GM23248 (cell line): ENCODE measurements at places on chromosomes 2 and 18.
A peak's percentile ranks its signal among the peaks of the same experiment; 100 is the strongest.

- H3K36me3 ChIP-seq = no peaks in the 10 kb centered on the region
- H3K4me1 ChIP-seq = no peaks in the 10 kb centered on the region
These were observed 19.2 kb downstream of the TMEM185B start for GRCh38 chr2:120204022-120204405.

- H3K27ac ChIP-seq = no peak overlapping the region
- DNase-seq = no peak
These were observed 152.8 kb downstream of the SMAD2 start for GRCh38 chr18:47777626-47778025.

GRCh38 chr2:182283512-182283911 lies 143.3 kb downstream of the PDE1A start:
- no peaks in the 10 kb centered on the region; the same call in 1 of the 2 replicates for H3K4me1 ChIP-seq
- H3K27me3 ChIP-seq = no peaks in the 10 kb centered on the region
- no peak overlapping the region for H3K27ac ChIP-seq
- H3K4me3 ChIP-seq = no peak overlapping the region

GRCh38 chr2:25168256-25169072 lies at the start of gene POMC:
TSS of gene POMC (minus strand) at chr2:25168580. CDS start at chr2:25164772, 3,808 bp downstream.
- H3K4me1 ChIP-seq = no peaks in the 10 kb centered on the region
- H3K36me3 ChIP-seq = no peaks in the 10 kb centered on the region
- DNase-seq = peak; percentile 69
- no peak within 1 kb of the TSS for H3K27ac ChIP-seq

- no peak overlapping the region for H3K27ac ChIP-seq
- no peak for DNase-seq
- H3K4me1 ChIP-seq = peaks cover 17% of the 10 kb centered on the region
These were observed 31.4 kb upstream of the KCMF1 start for GRCh38 chr2:84939426-84940087.

GRCh38 chr2:101912545-101912944 lies 79.2 kb upstream of the IL1R2 start:
- no peak overlapping the region for H3K4me3 ChIP-seq
- no peaks in the 10 kb centered on the region for H3K36me3 ChIP-seq
- H3K27ac ChIP-seq = no peak overlapping the region
- H3K4me1 ChIP-seq = no peaks in the 10 kb centered on the region

GRCh38 chr2:120780402-120780801 lies 44.7 kb downstream of the GLI2 start:
- H3K4me3 ChIP-seq = no peak overlapping the region
- H3K27ac ChIP-seq = no peak overlapping the region
- DNase-seq = no peak
- H3K36me3 ChIP-seq = no peaks in the 10 kb centered on the region
- H3K27me3 ChIP-seq = no peaks in the 10 kb centered on the region

GRCh38 chr2:128631698-128632500 lies 313.2 kb upstream of the HS6ST1 start:
- H3K36me3 ChIP-seq = no peaks in the 10 kb centered on the region
- H3K27ac ChIP-seq = no peak overlapping the region
- H3K4me3 ChIP-seq = no peak overlapping the region

GRCh38 chr2:65351948-65352595 lies 80.3 kb downstream of the SPRED2 start:
- no peak overlapping the region for H3K4me3 ChIP-seq
- no peaks in the 10 kb centered on the region for H3K36me3 ChIP-seq
- no peak overlapping the region for H3K27ac ChIP-seq
- H3K27me3 ChIP-seq = no peaks in the 10 kb centered on the region
- DNase-seq = no peak
- H3K4me1 ChIP-seq = peaks cover 40% of the 10 kb centered on the region

DNA sequence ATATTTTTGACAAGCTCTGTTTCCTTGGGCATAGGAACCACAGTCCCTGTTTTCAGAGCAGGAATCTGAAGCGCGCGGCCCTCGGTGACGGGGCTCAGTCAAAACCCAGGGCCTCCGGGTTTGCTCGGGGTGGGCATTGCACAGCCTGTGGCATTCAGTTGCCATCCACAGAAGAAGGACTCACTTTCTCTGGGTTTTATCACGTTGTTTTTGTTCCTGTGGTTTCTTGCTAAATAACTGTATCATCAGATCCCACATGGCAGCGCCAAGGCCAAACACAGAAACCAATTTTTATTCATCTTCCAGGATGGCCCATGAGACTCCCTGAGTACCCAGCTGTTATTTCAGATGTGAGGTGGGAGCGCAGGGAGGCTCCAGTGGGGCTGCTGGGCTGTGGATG lies 35.6 kb downstream of the SGPP2 start:
- H3K27me3 ChIP-seq = peaks cover 6% of the 10 kb centered on the region; the same call in 1 of the 2 replicates
- no peak for DNase-seq
- no peaks in the 10 kb centered on the region for H3K36me3 ChIP-seq
- H3K4me3 ChIP-seq = no peak overlapping the region
- H3K27ac ChIP-seq = no peak overlapping the region

GRCh38 chr18:80088823-80089222 lies 20.2 kb upstream of the ADNP2 start:
- no peaks in the 10 kb centered on the region for H3K27me3 ChIP-seq
- no peaks in the 10 kb centered on the region for H3K4me1 ChIP-seq
- no peaks in the 10 kb centered on the region; the same call in 1 of the 2 replicates for H3K36me3 ChIP-seq
- H3K4me3 ChIP-seq = no peak overlapping the region
- DNase-seq = no peak
- H3K27ac ChIP-seq = no peak overlapping the region

GRCh38 chr2:241689306-241689705 lies 2.7 kb upstream of the DTYMK start:
- no peak overlapping the region for H3K4me3 ChIP-seq
- no peaks in the 10 kb centered on the region for H3K27me3 ChIP-seq
- no peak overlapping the region for H3K27ac ChIP-seq
- H3K4me1 ChIP-seq = peaks cover 30% of the 10 kb centered on the region
- no peak for DNase-seq
- peaks cover 1% of the 10 kb centered on the region for H3K36me3 ChIP-seq

DNA sequence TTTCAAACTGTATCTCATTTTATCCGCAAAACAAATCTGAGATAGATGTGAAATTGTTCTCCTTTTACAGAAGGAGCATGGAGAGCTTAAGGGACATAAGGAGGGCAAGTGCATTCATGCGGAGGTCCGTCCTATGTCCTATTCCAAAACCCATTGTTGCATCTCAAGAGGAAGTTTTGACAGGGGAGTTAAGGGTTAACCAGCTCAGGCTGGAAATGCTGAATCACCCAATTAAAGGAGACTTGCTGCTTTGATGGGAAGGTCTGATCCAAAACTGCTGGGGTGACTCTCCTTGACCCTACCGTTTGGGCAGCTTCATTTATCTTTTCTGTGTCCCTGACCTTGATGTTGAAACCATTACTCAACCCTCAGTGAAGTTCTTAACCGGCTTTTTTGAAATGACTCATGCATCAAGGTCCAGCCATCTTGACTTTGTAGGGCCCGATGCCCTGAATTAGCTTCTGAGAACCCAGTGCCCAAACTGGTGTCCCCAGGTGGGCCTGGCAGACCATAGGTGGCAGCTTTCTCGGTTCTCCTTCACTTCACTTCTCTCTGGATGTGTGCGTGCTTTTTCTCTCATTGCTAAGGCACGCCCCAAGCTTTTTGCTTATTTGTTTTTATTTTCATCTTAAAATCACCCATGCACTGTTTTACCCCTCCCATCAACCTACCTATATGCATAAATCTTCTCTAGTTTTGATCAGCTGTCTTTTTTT lies 15.9 kb upstream of the TXNDC2 start:
- H3K4me3 ChIP-seq = no peak overlapping the region
- H3K27me3 ChIP-seq = no peaks in the 10 kb centered on the region
- H3K36me3 ChIP-seq = no peaks in the 10 kb centered on the region
- H3K27ac ChIP-seq = peak overlapping the region; percentile 18; the same call in 1 of the 2 replicates

- no peak overlapping the region for H3K4me3 ChIP-seq
- H3K27me3 ChIP-seq = no peaks in the 10 kb centered on the region
- H3K36me3 ChIP-seq = no peaks in the 10 kb centered on the region; the same call in 1 of the 2 replicates
- DNase-seq = no peak
- no peak overlapping the region for H3K27ac ChIP-seq
These were observed 2.4 kb downstream of the RNPEPL1 start for GRCh38 chr2:240570531-240571313.

- no peak overlapping the region for H3K4me3 ChIP-seq
- no peak overlapping the region for H3K27ac ChIP-seq
- no peaks in the 10 kb centered on the region for H3K36me3 ChIP-seq
These were observed 416.8 kb downstream of the RNF144A start for GRCh38 chr2:7333960-7334493.

- no peaks in the 10 kb centered on the region for H3K4me1 ChIP-seq
- DNase-seq = no peak
- H3K36me3 ChIP-seq = no peaks in the 10 kb centered on the region
- H3K4me3 ChIP-seq = no peak overlapping the region
These were observed 83.5 kb upstream of the ASAP2 start for GRCh38 chr2:9123069-9123468.

DNA sequence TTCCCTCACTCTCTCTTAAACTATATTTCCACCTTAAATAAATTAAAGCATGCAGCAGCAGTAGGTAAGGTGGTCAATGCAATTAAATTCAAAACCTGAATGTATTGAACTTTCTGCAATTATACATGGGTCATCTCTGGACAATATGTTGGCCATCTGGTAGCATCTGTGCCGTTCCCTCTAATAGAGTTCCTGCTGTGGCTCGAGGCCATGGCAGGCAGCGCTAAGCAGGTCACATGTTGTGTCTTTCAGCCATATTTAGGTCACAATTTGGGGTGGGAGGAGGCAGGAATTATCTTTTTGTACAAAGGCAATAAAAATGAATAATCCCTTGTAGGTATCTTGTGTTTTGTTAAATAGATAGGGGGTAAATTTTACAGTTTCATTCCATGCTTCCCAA lies 676.2 kb downstream of the ZEB2 start:
- H3K36me3 ChIP-seq = no peaks in the 10 kb centered on the region
- no peaks in the 10 kb centered on the region for H3K27me3 ChIP-seq
- no peaks in the 10 kb centered on the region for H3K4me1 ChIP-seq

DNA sequence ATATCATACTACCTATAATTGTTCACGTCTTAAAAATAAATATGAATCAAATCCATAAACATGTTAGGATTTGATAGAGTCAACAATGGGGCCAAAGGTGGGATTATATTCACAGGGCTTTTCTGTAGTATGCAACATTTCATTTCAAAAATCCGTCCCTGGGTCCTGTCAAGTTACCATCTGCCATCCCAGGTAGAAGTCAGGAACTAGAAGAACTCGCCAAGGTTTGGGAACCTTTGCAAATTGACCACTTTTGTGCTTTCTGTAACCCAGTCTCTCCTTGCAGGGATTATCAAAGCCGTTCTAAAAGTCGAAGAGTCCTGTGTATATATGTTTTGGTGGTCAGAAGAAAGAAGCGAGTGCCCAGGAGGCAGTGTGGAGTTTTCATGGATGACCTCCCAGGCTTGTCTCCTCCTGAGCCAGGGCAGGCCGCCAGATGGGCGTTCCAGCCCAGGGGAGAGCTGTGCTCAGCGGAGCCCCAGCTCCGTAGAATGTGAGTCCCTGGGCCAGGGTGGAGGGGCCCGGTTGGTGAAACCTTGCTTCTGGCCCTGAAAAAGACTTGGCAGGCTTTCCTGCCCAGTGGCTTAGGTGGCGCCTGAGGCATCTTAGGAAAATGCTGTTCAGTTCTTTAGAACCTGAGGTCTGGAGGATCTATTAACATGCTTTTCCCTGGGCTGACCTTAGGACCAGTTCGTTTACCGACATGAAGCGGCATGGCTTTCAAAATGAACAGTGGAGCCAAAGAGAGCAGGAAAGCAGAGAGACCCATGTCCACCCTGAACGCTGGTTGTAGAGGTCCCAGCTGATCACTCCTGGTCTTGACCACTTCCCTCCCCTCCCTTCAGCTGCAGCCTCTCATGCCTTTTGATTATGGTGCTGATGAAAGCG lies 69.2 kb downstream of the LONRF2 start:
- no peak for DNase-seq
- H3K27ac ChIP-seq = no peak overlapping the region
- peaks cover 6% of the 10 kb centered on the region for H3K27me3 ChIP-seq
- no peaks in the 10 kb centered on the region for H3K36me3 ChIP-seq

DNA sequence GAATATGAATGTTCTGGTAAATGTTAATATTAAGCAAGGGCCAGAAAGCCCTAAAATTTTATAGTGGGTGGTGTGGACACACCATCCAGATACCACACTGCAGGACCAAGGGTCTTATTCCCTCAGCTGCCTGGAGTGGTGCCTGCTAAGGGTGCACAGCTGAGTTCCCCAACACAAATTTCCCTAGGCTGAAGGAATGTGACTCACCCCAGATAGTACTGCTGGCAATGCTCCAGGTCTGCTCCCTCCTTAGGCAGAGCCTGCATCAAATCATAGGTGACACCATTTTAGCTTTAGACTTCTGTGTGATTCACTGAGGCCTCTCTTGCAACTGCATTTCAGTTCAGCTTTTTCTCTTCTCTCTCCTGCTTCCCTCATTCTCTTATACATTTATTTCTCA lies 321.1 kb downstream of the SATB2 start:
- H3K27ac ChIP-seq = no peak overlapping the region
- peaks cover 7% of the 10 kb centered on the region; the same call in 1 of the 2 replicates for H3K4me1 ChIP-seq
- no peaks in the 10 kb centered on the region for H3K27me3 ChIP-seq
- DNase-seq = peak; percentile 84
